ENCODE measurements at places on chromosomes 6 and 20.

DNA sequence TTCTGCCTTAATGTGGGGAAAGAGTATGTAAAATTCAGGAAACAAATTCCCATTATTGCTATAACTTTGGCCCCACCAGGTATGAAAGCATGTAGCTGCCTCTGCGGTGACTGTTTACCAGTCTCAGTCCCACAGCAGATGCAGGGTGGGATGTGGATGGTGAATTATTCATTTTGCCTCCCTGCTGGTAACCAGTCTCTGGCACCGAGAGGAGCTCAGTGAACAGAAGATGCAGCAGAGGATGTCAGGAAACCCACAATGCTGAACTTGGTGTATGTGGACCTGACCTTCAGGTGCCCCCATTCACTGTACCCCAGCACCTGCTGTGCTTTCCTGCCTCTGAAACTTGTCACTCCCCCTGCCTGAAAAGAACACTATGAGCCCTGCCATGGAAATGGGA lies 8.8 kb upstream of the METTL24 start:
- DNase-seq: no peak

- no peak for DNase-seq
Measured at GRCh38 chr6:147192278-147192911, 11.8 kb upstream of the STXBP5 start.

GRCh38 chr6:91167846-91168245 lies 581.0 kb upstream of the MAP3K7 start:
- DNase-seq: no peak

DNA sequence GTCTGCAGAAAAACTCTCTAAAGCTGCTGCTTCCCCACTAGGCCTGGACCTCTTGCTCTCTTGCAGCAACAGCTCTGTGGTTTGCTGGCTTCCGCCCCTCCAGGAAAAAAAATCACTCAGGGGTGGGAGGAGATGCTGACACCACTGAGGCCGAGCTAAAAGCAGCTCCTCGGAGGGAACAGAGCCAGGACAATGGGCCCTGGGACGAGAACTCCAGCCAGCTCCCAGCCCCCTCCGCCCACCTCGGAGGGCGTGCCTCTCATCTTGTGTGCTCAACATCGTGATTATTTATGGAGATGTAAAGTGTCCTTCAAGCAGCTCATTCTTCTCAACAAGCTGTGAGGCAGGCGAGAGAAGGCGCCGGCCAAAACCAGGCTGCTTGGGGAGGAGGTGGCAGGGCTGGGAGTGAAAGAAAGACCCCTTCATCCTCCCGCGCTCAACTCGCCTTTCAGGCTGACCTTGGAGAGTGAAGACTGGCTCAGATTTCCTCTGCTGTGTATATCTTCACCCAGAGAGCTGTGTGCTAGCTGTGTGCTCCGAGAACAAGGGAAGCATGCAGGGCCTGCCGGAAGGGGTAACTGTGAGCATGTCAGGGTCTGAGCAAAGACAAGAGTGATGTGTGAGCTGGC lies 53.5 kb upstream of the LRFN2 start:
- no peak for DNase-seq

GRCh38 chr20:52311209-52311794 lies 119.7 kb upstream of the ZFP64 start:
- DNase-seq: no peak

- DNase-seq: no peak
Measured at GRCh38 chr20:59520814-59521213, 83.5 kb upstream of the PHACTR3 start.

GRCh38 chr20:13425381-13426135 lies 204.5 kb downstream of the ISM1 start:
- no peak for DNase-seq

GRCh38 chr20:35319871-35320197 lies 27.6 kb upstream of the FAM83C start:
- DNase-seq: no peak

GRCh38 chr20:48676795-48677460 lies 150.9 kb downstream of the PREX1 start:
- DNase-seq: no peak

DNA sequence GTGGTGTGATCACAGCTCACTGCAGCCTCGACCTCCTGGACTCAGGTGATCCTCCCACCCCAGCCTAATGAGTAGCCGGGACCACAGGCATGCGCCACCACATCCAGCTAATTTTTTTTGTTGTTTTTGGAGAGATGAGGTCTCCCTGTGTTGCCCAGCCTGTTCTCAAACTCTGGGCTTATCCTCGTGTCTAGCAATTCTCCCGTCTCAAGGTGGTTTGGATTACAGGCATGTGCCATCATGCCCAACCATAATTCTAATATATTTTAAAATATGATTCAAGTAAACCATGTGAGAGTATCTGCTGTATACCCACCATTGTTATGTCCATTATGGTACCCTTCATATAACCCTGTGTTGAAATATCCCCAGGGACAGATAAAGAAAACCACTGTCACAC lies 60.3 kb upstream of the C20orf144 start:
- DNase-seq: no peak

DNA sequence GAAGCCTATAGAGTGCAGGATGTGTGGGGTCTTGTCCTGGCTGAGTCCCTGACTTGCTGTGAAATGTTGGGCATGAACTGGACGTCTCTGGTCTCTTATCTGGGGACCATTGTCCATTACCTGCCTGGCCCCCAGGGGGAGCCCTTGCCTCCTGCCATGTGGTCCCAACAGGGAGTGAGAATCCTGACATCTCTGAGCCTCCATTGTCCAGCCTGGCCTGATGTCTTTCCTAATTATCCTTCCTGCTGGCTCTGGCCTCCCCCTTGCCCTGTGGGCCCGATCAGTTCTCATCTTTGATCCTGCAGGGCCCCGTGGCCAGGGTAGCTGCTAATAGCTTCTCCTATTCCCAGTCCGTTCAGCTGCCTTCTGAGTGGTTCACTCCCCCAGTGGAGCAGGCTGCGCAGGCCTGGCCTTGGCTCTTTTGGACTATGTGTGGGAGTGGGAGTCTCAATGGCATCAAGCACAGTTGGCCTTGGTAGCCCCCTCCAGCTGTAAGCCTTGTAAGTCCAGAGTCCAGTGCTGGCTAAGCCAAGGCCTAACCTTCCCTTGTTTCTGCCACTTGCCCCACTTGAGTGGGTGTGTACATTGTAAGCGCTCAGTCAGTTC lies 77.9 kb upstream of the RALY start:
- peak; percentile 26 for DNase-seq

DNA sequence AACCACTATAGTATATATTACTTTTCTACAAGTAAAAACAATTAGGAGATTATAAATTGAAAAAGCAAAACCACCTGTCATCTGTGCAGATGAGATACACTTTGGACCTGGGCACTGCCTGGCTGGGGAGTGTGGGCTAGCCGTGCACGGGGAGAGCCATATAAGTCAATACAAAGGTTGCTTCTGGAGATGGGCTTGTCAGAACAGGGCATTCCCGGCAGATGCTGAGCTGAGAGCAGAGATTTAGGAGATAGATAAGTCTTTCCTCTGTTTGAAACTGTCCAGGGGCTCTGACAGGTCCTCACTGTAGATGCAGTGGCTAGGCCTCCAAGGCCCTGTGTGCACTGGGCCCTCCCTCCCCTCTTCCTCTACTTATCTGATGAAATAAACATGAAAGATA lies 34.5 kb downstream of the CD164 start:
- DNase-seq: no peak

GRCh38 chr6:22222469-22222868 lies 74.4 kb downstream of the PRL start:
- DNase-seq: no peak

Measured in T-helper 2 cell (primary cell).